Stimulated activated CD8-positive, alpha-beta memory T cell treated with anti-CD3 and anti-CD28 coated beads, Interleukin-4, amount 100 ng/mL, for 1 hour (primary cell): ENCODE measurements at places on chromosomes 5 and 9.

DNA sequence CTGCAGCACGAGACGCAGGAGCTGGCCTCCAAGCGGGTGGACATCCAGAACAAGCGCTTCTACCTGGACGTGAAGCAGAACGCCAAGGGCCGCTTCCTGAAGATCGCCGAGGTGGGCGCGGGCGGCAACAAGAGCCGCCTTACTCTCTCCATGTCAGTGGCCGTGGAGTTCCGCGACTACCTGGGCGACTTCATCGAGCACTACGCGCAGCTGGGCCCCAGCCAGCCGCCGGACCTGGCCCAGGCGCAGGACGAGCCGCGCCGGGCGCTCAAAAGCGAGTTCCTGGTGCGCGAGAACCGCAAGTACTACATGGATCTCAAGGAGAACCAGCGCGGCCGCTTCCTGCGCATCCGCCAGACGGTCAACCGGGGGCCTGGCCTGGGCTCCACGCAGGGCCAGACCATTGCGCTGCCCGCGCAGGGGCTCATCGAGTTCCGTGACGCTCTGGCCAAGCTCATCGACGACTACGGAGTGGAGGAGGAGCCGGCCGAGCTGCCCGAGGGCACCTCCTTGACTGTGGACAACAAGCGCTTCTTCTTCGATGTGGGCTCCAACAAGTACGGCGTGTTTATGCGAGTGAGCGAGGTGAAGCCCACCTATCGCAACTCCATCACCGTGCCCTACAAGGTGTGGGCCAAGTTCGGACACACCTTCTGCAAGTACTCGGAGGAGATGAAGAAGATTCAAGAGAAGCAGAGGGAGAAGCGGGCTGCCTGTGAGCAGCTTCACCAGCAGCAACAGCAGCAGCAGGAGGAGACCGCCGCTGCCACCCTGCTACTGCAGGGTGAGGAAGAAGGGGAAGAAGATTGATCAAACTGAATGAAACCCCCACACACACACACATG, 654 bp downstream of the PURA start:
- no peak for DNase-seq

DNA sequence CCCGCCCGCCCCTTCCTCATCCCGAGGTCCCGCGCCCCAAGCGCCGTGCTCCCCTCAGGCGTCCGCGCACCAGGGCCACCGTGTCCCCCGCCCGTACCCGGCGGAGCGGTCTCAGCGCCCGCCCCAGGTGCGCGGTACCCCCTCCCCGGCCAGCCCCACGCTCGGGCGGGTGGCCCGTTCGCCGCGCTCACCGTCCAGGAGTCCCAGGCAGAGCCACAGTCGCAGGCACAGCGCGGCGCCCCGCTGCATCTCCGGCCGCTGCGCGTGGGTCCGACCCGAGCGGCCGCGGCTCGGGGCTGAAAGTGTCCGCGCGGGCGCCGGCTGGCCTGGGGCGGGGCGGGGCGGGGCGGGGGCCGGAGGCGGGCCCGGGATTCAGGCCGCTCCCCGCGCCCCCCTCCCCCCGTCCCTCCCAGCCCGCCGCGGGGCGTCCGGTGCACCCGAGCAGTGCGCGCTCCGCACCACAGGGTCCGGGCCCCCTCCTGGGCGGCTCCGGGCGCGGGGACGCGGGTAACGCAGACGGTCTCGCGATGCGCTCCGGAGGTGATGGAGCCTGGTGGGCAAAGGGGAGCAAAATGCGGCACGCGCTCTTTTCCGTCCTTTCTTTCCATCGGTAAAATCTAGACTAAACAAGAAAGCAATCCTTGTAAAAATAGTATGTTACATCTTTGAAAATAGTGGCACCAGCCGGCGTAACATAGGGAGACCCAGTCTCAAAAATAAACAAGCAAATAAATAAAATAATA, at the start of gene FLT4:
TSS of gene FLT4 (minus strand) at position 304 of the 743 bp plus-strand sequence. CDS start at position 249, 55 bp downstream.
- DNase-seq: no peak

GRCh38 chr5:50751064-50751657, 84.7 kb downstream of the PARP8 start:
- DNase-seq: peak; percentile 19

DNA sequence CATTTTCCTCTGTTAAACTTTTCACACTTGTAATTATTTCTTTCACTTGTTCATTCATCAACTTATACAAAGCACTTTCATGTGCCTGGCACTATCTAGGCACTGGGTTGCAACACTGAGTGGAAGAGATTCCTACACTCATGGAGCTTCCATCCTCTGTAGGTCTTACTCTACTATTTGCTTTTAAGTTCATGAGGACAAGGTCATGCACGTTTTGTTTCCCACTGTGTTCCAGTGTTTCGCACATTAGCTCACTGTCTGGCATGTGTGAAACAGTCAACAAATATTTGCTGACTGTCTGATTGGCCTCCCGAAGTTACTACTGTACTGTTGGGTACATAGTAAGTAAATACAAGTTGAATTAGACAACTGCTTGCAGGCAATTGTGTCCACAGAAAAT, 87.9 kb upstream of the IFNK start:
- no peak for DNase-seq

- no peak for DNase-seq
Observed at GRCh38 chr5:61901997-61902396, 404.0 kb upstream of the KIF2A start.

- no peak for DNase-seq
Observed at GRCh38 chr5:159207222-159207685, 2.1 kb downstream of the RNF145 start.

- no peak for DNase-seq
Observed at GRCh38 chr9:127965953-127966352, 14.8 kb downstream of the EEIG1 start.

GRCh38 chr5:143063175-143063970, 293.2 kb downstream of the ARHGAP26 start:
- no peak for DNase-seq

DNA sequence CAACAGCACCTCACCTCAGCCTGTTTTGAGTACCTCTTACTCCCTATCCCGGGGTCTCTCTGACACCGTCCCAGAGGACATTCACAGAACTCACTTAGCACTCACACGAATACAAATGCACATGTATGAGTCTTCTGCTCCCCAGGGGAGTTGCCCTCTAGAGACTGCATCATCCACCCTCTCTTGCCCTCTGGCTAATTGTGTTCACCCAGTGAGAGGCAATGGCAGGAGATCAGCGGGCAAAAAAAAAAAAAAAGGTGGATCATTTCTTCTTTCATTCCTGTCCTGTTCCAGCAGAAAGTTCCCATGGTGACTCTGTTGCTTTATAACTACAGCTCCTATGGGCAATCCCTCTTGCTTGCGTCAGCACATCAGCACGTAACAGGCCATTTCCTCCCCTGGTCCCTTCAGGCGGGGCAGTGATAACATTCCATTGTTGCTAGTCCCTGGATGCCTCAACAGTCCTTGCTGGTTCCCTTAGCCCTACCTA, 23.5 kb upstream of the SNX2 start:
- DNase-seq: no peak

GRCh38 chr9:135502873-135503321, 2.4 kb downstream of the MRPS2 start:
- no peak for DNase-seq

DNA sequence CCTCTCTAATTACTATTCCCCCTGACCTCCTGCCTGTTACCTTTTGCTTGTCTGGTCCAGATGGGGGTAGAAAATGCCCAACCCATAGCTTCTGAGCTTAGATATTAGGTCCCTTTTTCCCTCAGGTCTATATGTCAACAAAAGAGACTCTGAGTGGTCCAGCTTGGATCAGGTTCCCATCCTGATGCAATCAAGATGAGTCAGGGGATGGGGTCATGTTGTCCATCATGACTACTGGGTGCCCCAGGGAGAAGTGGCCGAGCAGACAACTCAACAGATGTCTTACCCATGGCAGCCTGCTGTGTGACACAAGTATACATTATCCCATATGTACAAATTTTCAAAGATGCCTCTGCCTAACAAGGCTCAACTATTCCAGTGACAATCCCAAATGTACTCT, 9.1 kb upstream of the ANKH start:
- no peak for DNase-seq

- no peak for DNase-seq
Observed at GRCh38 chr9:128800061-128800460, 13.0 kb downstream of the TBC1D13 start.

GRCh38 chr5:78320401-78320800, 25.9 kb upstream of the AP3B1 start:
- DNase-seq: no peak

GRCh38 chr9:119675951-119676350, 306.7 kb upstream of the BRINP1 start:
- no peak for DNase-seq

DNA sequence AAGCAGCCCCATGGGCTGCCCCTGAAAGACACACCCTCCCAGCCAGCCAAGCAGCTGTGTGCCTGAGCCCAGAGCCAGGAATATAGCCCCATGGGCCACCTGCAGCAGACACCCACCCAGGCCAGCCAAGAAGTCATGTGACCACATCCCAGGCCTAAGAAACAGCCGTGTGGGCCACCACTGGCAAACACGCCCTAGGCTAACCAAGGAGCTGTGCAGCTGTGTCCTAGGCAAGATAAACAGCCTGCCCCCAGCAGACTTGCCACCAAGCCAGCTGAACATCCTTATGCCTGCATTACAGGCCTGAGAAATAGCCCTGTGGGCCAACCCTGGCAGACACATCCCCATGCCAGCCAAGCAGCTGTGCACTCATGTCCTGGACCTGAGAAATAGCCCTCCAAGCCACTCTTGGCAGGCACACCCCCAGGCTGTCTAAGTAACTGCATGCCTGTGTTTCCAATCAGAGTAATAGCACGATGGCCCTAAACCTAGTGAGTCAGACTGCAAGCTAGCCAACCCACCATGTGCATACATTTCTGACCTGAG, 143.0 kb downstream of the ADAMTS6 start:
- no peak for DNase-seq

- no peak for DNase-seq
Observed at GRCh38 chr9:106616026-106616425, 246.9 kb upstream of the ZNF462 start.

DNA sequence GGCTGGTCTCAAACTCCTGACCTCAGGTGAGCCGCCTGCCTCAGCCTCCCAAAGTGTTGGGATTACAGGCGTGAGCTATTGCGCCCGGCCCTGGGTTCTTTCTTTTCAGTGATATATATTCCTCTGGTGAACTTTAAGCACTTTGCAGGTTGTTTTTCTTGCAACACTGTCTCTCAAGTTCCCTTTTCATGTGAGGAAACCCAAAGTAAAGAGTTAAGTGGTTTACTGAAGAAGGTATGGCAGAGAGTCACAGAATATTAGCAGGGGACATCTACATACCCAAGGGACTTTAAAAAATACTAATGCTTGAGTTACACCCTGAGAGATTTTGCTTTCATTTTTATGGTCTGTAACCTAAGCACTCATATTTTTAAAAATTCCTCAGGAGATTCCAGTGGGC, 6.7 kb upstream of the GAPT start:
- DNase-seq: no peak

DNA sequence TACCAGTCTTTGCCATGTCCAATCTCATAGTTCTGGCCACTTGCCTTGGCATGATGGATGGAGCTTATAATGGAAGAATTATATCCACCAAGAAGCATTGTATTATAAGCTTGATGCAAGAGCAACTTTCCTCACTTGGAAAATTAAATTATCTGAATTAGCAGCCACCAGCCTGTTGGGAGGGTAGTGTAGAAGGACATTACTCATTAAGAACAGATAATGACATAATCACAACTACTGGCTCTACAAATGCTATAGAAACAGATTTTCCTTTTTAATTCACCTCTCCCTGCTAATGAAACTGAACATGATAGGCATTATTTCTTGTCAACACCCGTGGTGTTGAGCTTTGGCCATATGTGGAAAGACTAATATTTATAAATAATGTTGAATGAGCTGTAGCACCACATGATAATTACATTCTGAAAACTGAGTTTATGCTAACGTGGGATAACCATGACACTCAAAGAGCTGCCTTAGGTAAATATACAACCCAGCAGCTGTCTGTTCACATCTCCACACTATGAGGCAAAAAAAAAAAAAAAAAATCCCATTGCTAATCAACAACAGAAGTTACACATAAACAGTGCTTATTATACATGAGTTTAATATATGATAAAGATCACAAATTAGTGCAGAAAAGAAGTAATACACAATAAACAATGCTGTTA, 48.1 kb upstream of the NR4A3 start:
- DNase-seq: no peak

DNA sequence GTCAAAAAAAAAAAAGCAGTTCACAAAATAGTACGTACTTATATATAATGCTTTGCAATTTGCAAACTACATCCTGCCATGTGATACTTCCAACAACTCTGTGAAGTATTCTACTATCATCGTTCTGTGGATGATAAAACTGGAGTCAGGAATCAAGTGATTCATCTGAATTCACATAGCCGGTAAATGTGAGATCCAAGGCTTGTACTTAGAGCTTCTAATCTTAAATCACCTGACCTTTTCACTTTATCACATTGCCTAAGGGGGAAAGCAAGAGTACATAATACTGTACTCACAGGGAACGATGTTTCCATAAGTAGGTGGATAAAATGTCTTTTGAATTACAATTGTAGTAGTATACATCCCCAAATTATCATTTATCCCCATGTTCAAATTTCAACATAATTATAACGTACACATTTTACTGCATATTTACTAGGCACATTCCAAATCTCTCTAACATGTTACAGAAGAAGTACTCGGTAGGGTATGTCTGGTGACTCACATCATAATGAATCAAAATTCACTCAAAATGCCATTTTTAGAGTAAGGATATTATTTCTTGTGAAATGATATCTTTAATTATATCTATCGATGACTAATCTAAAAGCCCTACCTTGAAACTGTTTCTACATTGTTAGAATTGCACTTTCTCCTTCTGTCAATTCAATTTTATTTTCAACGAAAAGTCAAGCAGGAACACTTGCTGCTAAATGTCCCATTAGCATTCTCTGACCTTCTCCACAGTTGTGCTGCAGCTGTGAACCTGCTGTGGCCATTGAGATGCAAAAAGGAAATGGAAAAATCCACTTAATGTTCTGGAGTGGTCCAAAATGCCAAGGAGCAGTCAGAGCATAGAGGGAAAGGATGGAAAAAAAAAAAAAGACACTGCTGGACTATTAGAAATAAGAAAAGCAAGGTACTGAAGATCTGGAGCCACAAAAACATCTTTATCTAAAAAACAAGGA, 78.9 kb downstream of the OR2K2 start:
- DNase-seq: no peak

DNA sequence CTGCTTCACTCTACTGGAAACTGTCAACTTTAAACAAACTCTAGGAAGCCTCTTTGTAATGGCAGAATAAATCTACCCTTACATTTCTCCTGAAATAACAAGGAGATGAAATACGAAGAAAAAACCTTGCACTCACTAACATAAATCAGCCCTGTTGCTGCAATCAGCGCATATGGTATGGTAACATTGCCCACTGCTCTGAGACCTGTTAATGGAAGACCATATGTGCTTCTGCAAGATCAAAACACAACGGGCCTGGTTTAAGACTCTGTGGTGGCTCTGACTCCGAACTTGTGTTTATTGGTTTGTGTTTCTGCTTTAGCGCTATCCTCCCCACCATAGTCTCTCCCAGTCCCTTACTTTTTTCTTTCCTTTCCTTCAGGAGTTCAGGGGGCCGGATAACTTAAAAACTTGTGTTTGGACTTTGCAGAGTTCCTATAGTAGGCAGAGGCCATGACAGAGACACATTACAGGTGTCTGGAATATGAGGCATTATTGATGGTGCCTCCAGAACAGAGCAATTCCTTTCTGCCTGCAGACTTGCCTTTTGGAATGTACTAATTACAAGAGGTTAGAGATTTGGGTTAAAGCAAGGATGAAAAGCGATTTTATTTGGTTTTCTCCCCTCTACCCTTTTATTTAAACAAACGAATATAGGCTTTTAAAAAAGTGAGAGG, 110.8 kb downstream of the PSAT1 start:
- DNase-seq: no peak

GRCh38 chr5:40560474-40561110, 119.1 kb upstream of the PTGER4 start:
- no peak for DNase-seq

- no peak for DNase-seq
Observed at GRCh38 chr5:137190031-137190430, 309.1 kb downstream of the SPOCK1 start.
